ENCODE measurements at places on chromosomes 5 and 9.

DNA sequence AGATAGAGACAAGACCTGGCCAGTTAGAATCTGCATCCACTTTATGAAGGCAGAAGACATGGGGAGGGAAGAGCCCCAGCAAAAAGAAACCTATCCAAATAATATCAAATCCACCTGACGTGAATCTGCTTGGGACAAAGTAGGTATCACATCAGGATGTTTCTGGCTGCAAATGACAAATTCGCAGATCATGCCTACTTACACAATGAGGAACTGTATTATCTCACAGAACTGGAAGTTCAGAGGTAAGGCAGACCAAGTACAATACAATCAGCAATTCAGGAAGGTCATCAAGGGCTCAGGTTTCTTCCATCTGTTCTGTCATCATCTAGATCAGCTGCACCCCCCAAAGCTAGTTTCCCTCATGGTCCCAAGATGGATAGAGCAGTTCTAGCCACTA is 13.2 kb upstream of the NR4A3 start:
- DNase-seq: no peak

DNA sequence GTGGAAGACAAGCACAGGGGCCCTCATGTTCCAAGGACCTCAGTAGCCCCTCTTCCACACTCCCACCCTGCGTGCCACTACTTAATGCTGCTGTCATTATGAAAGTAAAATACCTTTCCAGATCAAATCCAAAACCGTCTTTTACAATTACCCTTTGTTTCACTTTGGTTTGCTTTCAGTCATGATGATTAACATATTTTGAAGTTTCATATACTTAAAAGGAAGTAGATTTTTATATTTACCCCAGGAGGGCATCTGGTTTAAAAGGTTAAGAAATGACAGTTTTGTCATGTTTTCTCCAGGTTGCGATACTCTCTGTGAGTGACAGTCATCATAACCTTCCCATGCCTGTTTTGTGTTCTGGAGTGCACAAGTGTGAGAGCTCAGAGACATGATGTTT is 13.5 kb upstream of the MAP1B start:
- DNase-seq: no peak

GRCh38 chr5:119171686-119172085 is 100.8 kb downstream of the DMXL1 start:
- DNase-seq: no peak

GRCh38 chr5:121702682-121703081 is 149.0 kb upstream of the FTMT start:
- DNase-seq: no peak

- no peak for DNase-seq
Observed at GRCh38 chr9:98580956-98581355, 127.8 kb downstream of the GABBR2 start.

DNA sequence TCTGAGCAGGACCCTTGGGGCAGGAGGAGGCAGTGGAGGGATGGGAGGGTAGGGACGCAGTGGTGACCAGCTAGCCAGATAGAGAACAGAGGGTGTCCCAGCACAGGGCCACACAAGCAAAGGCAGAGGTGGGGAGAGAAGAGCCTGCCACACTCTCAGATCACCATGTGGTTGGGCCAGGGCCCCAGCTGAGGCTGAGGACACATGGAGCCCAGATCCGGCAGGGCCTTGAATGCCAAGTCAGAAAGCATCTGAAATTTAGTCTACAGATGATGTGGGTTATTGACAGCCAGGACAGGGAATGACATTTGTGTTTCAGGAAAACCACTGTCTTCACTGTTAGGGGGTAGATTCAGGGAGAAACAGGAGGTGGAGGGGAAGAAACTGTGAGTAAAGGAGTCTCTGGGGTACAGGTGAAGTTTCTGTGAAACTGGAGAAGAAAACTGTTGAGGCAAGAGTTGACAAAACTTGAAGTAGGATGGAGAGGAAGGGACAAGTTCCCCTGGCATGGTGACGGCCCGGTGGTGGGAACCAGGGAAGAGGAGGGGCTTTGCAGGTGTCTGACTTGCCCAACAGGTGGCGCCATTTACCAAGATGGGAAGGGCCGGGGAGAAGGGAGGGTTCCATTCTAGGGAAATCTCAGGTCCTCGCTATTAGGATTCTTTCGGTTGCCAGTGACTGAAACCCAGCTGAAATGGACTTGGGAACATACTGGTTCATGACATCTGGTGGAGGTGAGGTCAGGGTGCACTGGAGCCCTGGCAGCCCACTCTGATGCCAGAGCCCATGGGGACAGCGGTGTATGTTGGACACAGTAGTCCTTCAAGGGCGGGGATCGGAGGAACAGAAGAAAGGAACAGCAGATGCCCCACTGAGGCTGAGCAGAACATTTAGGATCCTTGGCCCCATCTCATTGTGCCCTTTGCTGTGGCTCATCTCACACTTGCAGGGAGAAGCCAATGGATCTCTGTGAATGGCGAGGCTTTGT is 100.1 kb downstream of the KCNIP1 start:
- DNase-seq: no peak

DNA sequence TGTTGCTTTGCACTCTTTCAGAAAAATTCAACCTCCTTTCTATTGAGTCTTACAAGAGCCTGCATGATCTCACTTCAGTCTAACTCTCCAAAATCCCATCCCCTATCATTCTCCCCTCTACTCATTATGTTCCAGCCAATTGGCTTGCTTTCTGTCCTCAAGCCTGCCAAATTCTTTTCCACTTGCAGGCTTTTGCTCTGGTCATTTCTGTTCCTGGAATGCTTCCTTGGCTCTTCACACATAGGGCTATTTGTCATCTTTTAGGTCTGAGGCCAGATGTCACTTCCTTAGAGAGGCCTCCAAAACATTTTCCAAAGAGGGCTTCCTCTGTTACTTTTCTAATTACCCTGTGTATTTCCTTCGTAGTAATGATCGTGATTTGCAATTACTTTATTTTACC is 11.8 kb upstream of the CHD1 start:
- no peak for DNase-seq

- DNase-seq: no peak
Observed at GRCh38 chr5:143258559-143259253, 144.8 kb downstream of the NR3C1 start.

DNA sequence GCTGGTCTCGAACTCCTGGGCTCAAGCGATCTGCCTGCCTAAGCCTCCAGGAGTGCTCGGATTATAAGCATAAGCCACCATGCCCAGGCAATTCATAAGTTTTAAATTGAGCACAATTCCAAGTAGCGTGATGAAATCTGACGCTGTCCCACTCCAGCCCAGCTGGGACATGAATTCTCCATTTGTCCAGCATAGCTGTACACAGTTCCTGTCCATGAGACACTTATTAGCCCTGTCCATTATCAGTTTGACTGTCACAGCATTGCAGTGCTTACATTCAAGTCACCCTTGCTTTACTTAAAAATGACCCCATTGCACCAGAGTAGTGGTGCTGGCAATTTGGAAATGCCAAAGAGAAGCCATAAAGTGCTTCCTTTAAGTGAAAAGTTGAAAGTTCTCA is 7.6 kb upstream of the SLC30A5 start:
- no peak for DNase-seq

- no peak for DNase-seq
Observed at GRCh38 chr9:129560881-129561306, 60.0 kb downstream of the C9orf50 start.

- DNase-seq: no peak
Observed at GRCh38 chr9:29514336-29514735, 1941.1 kb upstream of the C9orf72 start.

All from central memory CD8-positive, alpha-beta T cell (primary cell).